ENCODE measurements at places on chromosomes 12 and 14.

- DNase-seq, result no peak
Observed at GRCh38 chr12:1929241-1929984, 11.0 kb upstream of the CACNA2D4 start.

GRCh38 chr12:92621833-92622232 lies 81.0 kb upstream of the PLEKHG7 start:
- no peak for DNase-seq

- DNase-seq, result no peak
Observed at GRCh38 chr14:92040431-92041051, 682 bp upstream of the TRIP11 start.

GRCh38 chr14:93012951-93013719 lies 90.2 kb downstream of the CHGA start:
- DNase-seq, result no peak

DNA sequence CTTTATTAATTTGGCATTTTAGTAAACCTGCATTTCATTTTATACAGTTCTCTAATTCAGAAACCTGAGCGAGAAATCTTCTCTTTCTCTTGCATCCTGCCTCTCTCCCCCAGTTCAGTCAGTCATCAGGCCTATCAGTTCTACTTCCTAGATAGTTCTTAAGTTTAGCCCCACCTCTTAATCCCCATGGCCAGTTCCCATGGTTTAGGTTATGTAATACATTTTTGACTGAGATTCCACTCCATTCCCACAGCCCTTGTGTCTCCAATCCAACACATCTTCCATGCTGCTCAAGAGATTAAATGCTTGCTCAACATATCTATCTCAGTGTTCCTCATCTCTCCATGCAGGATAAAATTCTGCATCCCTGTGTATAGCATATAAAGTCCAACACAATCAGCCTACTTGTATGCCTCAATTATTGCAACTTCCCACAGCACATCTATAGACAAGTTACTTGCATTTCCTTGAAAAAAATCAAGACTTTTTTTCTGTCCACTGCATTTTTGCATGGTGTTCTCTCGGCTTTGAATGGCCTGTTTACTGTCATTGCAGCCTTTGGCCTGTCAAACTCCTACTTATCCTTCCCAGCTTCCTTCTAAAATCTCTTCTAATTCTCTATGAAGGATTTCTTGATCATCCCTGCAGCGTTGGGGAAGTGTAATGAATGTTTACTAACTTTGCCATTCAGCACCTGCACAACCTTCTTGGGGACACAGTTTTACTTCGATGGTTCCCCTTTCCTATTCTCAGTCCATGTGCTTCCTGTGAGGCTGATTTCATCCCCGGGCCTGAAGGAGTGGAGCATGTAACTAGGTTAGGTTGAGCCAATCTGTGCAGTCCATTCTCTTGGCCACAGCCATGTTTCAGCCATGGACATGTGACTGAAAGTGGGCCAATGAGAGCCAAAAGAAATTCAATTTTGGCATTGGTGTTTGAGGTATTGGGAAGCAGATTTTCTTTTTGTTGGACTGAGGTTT lies 80.8 kb downstream of the DACT1 start:
- no peak for DNase-seq

DNA sequence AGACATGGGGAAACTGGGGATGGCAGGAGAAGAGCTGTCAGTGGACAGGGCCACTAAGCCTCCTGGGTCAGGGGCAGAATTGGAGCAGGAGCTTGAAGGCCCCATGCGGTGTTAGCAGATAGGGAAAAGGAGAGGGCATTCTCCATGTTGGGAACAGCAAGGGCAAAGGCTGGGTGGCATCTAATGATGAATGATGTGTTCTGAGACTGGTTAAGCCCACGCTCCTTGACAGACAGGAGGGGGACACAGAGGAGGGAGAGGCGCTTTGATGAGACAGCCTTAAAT lies 63.0 kb downstream of the CLMN start:
- DNase-seq, result no peak

- DNase-seq, result no peak
Observed at GRCh38 chr12:52920937-52921336, 16.1 kb upstream of the KRT8 start.

GRCh38 chr14:95713596-95714371 lies at the start of gene TCL1A:
Gene TCL1A, minus strand, starts transcription at chr14:95714125. Its CDS starts 59 bp downstream, at chr14:95714066.
- no peak for DNase-seq

GRCh38 chr12:60279221-60279620 lies 683.4 kb downstream of the SLC16A7 start:
- no peak for DNase-seq

- no peak for DNase-seq
Observed at GRCh38 chr14:101737414-101738339, 23.8 kb upstream of the PPP2R5C start.

DNA sequence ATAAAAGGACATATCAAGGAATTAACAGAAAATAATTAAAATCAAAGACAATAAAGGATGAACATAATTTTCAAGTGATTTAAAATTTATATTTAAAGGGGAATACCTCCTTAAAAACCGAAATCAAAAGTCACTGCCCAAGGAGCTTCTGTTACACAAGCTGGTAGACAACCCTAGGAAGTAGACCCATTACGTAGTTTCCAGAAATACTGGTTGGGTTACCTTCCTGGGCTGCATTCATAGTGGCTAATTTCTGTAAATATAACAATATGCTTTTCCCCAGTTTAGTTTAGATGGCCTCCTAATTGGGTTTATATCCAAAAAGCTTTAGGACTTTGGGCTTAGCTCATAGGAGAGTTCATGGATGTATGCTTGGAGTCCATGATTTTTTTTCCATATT lies 2.1 kb upstream of the EDDM3A start:
- no peak for DNase-seq

DNA sequence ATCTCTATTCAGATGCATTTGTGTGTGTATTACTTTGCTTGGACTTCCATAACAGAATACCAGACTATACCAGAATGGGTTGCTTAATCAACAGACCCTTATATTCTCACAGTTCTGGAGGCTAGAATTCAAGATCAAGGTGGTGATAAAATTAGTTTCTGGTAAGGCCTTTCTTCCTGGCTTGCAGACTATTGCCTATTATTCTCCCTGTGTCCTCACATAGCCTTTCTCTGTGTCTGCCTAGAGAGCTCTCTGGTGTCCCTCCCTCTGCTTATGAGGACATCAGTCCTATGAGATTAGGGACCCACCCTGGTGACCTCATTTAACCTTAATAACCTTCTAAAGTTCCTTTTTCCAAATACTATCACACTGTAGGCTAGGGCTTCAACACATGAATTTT lies 106.0 kb downstream of the FAR2 start:
- no peak for DNase-seq
